ENCODE measurements at places on chromosomes 2 and 18. TPM values are rescaled to one million over a fixed set of nuclear protein-coding genes. Genes with fewer than 3 reads are reported as not detected.

DNA sequence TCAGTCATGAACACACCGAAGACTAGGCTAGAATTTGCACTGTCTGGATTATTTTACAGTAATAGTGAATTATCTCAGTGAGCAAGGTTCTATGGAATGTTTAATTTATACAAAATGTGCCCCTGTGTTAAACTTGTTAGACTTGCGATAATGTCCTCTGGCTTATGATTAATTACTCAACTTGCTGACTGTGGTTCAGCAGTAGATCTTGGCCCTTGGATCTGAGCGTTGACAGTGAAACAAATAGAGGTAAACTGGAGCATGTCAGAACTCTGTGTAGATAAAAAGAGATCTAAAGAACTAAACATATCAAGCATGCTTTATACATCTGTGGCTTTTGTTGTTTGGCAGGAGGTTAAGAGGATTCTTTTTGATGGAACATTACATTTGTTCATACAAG lies 407.6 kb downstream of the DSEL start:
- no peak for DNase-seq

- DNase-seq = no peak
These were observed 20.2 kb downstream of the ZNF516 start for GRCh38 chr18:76474824-76475223.

DNA sequence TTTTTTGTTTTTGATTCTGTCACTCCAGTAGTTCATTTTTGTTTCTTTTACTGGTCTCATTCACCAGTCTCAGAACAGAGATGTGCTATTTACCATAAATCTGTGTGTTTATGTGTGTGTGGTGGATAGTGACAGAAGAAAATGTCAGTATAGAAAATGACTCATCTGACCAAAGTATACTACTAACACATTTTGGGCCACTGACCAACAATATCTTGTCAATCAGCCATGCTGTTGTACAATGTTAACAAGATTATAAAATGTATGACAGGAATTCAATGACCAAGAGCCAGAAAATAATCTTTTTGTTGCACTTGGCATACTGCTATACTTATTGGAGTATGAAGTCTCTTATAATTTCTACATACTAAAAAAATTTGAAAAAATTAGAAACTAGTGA lies 1081.4 kb upstream of the NRXN1 start:
- no peak for DNase-seq

GRCh38 chr2:196244516-196244915 lies 73.1 kb upstream of the STK17B start:
- no peak for DNase-seq

GRCh38 chr2:8925411-8925810 lies 78.1 kb downstream of the MBOAT2 start:
- no peak for DNase-seq

DNA sequence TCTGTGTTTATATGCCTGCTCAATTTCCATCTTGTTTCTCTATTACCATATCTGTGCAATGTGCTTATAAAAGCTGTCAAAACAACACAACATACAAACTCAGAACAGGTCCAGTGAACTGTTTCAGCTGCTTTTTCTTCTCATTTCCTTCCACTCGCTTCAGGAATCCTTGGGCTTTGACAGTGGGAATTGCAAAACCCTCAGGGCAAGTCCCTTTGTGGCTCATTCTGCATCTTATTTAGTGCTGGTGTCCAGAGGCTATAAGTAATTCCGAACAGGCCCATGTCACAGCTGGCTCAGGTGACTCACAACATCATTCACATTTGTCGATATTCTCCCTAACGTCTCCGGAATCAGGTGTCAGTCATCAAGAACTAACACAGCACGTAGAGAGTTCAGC lies 309.9 kb upstream of the ZNF521 start:
- DNase-seq = no peak

- DNase-seq = no peak
These were observed 204.8 kb upstream of the KYNU start for GRCh38 chr2:142672698-142673097.

DNA sequence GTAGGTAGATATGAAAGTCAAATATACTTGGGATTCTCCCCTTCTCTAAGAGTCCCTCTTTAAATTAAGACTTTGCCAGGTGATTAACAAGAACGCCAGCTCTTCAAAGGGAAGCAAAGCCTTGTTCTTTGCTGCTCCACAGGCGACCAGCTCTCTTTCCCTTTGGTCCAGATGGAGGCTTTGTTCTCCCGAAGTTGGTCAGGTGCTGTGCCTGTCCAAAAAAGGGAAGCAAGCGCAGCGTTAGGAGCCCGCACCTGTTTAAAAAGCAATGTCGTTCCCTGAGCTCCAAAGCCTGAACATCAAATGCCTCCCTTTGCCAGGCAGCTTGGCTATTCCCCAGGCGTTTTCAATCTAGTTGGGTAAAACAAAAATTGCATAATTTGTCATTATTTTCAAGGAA lies 1913.1 kb upstream of the PIK3C3 start:
- no peak for DNase-seq

- no peak for DNase-seq
These were observed 65.4 kb upstream of the HNRNPA3 start for GRCh38 chr2:177147093-177147694.

GRCh38 chr2:58734365-58734764 lies 493.2 kb upstream of the FANCL start:
- no peak for DNase-seq

DNA sequence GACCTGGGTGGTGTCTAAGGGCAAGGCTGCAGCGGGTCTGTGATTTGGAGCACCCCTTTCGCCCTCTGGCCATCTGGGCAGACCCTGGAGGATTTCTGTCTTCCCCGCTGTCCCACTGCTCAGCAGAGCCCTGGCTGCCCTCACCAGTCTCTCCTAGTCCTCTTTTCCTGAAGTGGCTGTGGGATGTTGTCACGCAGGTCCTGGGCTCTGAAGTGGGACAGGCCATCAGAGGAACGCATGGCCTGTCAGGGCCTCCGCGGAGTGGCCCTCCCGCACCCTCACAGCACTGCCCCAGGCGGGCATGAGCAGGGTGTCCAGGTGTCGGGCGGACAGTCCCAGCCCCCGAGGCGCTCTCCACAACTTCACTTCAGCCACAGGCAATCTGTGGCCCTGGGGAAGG lies 1.1 kb upstream of the TMEM185B start:
- peak; percentile 61 for DNase-seq

DNA sequence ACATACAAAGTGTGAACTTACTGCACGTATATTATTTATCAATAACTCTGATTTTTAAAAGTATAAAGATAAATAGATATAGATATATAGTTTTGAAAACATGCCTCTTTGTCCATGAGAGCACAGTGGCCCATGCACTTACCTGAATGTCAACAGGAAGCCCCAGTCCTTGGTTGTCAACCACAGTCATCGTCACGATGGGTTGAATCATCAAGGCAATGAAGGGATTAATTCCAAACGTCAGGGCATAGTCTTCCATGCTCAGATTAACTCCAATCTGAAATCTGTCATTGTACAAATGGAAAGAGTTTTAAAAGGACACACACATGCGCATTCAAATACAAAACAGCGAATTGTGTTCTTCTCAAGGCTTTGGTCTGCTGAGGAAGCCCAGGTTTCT lies 15.5 kb downstream of the SCYGR4 start:
- no peak for DNase-seq

Gene SMCHD1
- 29.2 TPM for total RNA-seq

Gene CAPN14
- total RNA-seq = not detected

Gene ARL5A
- 15.8 TPM for total RNA-seq

Gene TXNDC2
- not detected for total RNA-seq

Gene GALR1
- total RNA-seq = not detected

Gene ST6GAL2
- total RNA-seq = 55.5 TPM

Gene NDC80
- not detected for total RNA-seq

Measured in ascending aorta (tissue), 2 donors.